ENCODE measurements at places on chromosomes 12 and 14.

- DNase-seq = no peak
These were observed 8.2 kb downstream of the A2M start for GRCh38 chr12:9107542-9107873.

DNA sequence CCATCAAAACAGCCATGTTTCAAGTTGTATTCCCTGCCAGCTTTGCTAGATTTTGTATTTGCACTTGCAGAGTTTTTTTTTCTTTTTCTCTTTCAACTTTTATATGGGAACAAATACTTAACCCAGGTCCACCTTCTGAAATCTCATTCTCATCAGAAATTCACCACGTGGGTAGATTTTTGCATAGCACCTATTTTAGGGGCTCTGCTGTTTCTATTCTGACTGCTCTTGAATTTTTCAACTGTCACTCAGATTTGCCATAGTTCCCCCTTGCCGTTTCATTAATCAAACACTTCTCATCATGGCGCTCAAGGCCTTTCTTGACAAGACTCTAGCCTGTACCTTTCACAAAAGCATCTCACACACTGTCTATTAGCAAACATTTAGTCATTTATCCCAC lies 767.2 kb downstream of the VRK1 start:
- no peak for DNase-seq

GRCh38 chr12:1930803-1931597 lies 12.5 kb upstream of the CACNA2D4 start:
- no peak for DNase-seq

GRCh38 chr12:2011643-2012607 lies 7.7 kb upstream of the DCP1B start:
- no peak for DNase-seq

Measured in HCT116 (cell line).